Activated gamma-delta T cell treated with anti-CD3 and anti-CD28 coated beads, Interleukin-2, amount 50 U/mL, for 16 hours (primary cell): ENCODE measurements at places on chromosomes 12 and 14.

GRCh38 chr14:91929700-91930099 lies 17.8 kb downstream of the FBLN5 start:
- no peak for DNase-seq

- DNase-seq: no peak
These were observed 92.6 kb downstream of the RFLNA start for GRCh38 chr12:124387528-124387911.

DNA sequence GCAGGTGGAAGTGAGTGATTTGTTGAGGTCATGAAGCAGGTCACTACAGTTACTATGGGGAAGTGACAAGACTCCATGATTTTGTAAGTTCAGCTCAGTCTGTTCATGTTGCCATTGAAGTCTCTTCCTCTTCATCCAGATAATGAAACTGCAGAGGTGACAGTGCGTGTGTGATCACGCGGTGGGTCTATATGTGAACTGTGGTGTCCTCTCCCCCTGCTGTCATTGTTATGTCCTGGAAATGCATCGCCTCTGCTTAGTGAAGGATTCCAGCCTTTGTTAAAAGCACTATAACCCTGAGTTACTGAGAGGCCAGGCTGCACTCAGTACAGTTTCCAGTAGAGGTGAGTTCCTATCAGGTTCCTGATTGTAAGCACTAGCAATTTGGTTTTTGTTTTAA lies 216.2 kb upstream of the RMST start:
- DNase-seq: no peak

GRCh38 chr14:26190646-26191045 lies 407.2 kb downstream of the NOVA1 start:
- no peak for DNase-seq

DNA sequence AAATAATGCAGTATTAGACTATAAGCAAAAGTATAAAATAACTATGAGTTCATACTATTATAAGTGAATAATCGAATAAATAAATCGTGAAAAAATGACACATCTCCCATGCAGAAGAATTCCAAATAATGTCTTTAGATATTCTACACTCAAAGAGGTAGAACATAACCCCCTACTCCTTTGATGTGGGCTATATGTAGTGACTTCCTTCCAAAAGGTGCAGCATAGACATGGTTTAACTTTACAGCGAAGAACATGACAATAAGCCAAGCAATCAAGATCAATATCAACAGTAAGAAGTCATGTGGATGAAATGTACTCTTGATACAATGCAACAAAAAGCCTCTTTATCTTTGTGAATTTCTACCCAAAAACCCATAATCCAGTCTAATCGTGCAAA lies 46.0 kb upstream of the HIF1A start:
- no peak for DNase-seq

GRCh38 chr14:35250319-35250718 lies 41.9 kb upstream of the PSMA6 start:
- DNase-seq: no peak

DNA sequence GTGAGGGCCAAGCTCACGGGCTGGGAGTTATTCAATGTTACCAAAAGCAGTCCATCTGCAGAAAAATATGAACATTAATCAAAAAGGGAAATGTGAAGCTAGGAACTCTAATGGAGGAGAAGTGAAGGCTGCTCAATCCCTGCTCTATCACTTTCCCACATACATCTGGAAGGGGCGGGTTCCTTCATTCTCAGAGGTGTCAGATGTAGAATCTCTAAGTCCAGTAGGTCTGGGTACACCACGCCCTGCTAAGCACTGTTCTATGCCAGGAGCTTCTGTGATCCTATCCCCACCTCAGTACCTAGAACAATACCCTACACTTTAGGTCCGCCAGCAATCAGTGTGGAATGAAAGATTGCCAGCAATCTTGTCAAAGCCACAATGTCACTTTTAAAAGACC lies 37.0 kb upstream of the ANO2 start:
- no peak for DNase-seq

DNA sequence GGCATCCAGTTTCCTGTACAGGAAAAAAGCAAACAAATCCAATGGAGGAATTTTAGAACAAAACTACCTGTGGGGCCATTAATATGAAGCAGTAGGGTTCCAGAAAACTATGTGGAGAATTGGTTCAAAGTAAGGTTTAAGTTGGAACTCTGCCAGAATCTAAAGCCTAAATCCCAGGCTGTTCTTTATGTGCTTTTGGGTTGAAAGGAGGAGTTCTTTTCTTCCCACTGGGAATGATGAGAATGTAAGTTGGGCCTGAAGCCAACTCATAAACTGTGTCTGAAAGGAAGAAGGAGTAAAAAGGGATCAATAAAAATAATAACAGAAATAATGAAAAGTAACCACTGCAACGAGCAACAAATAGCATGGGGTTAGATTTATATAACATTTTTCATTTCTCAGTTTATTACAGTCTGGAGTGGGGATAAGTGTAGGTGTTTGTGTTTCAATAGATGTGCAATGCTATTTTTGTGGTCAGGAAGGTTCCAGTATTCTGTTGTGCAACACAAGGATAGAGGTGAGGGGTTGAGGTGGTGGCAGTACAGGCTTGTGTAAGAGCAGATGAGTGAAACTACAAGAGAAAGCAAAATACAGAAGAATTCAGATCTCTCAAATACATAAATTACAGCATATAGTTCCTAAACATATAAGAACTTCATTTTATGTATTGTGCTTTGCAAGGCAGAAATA lies 373.6 kb downstream of the EMP1 start:
- DNase-seq: no peak

DNA sequence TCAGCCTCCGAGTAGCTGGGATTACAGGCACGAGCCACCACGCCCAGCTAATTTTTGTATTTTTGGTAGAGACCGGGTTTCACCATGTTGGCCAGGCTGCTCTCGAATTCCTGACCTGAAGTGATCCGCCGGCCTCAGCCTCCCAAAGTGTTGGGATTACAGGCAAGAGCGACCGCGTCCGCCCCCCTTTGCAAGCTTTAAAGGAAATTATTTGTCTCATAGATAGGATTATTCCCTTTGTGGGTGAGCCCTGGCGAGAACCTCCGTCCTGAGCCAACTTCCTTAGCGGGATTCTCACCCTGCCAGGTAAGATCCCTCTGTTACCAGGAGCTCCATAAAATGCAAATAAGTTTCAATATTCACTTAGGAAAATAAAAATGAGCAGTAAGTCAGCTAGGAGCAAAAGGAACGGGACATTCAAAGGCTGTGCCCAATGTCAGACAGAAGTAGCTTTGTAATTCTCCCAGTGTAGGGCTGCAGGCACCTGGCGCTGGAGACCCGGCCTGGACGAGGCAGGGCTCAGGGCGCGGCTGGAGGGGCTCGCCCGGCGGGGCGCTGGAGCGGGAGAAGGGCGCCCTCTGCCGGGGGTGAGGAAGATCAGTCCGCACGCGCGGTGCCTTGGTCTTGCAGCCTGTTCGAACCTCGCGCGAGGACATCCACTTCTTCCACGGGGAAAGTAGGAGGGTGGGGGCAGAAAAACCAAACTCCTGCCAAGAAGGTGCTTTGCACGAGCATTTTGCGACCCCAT lies 47.2 kb upstream of the PLXNC1 start:
- DNase-seq: peak; percentile 67

DNA sequence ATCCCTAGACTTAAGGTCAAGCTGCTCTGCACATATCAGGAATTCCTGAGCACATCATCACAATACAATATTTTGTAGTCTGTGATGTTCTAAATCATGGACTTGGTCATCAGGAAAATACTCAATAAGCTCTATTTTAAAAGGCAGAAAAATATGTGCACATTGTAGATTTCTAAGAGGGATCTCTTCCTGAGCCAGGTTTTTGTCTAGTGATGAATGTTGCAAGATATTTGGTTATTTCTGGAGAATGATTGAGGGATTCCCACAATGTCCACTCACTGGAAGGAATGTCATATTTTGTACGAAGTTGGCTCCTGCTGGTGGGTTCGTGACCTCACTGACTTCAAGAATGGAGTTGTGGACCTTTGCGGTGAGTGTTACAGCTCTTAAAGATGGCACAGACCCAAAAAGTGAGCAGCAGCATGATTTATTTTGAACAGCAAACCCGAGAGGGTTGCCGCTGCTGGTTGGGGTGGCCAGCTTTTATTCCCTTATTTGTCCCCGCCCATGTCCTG lies 300.9 kb upstream of the DCN start:
- no peak for DNase-seq

- no peak for DNase-seq
These were observed 52.2 kb downstream of the PDE3A start for GRCh38 chr12:20420557-20420956.

GRCh38 chr14:24051176-24051788 lies 527 bp upstream of the CARMIL3 start:
- DNase-seq: no peak

GRCh38 chr12:64745980-64746379 lies 13.2 kb downstream of the GNS start:
- no peak for DNase-seq

DNA sequence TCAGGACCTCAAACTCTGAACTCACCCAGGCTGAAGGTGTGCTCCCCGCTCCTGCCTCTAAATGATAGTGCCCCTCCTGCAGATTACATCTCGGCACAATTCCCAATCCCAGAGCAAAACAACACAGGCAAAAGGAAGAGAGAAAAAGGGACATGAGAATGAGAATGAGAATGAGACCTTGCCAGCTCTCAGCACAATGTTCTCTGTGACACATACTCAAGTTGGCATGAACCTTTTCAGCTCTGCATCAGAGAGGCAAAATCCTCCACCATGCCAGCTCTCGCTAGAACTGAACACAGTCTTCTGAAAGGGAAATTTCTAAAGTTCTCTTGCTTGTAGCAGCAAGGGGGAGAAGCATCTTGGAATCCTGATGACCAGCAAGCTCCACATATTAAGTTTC lies 84.6 kb downstream of the KSR2 start:
- DNase-seq: no peak

GRCh38 chr14:31243860-31244259 lies 36.3 kb upstream of the HECTD1 start:
- no peak for DNase-seq

DNA sequence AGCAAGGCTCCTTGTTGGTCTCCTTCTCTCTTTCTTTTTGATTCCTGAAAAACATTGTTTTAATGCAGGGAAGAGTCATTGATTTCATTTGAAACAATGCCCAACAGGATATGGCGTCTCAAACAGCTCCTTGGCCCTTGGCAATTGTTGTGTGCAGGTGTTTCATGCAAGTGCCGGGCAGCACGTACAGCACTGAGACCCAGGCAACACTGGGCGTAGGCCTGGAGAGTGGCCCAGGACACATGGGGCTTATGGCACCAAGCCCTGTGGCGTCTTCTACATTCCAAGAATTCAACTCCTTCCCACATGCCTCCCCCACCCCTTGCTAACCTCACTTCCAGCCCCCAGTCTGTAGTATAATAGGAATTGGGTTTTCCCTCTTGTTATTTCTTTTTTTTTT lies 230.4 kb downstream of the SPTSSA start:
- DNase-seq: no peak

GRCh38 chr12:116069943-116070342 lies 207.6 kb downstream of the MED13L start:
- DNase-seq: no peak

GRCh38 chr14:54777395-54777794 lies 125.2 kb downstream of the GCH1 start:
- DNase-seq: no peak

DNA sequence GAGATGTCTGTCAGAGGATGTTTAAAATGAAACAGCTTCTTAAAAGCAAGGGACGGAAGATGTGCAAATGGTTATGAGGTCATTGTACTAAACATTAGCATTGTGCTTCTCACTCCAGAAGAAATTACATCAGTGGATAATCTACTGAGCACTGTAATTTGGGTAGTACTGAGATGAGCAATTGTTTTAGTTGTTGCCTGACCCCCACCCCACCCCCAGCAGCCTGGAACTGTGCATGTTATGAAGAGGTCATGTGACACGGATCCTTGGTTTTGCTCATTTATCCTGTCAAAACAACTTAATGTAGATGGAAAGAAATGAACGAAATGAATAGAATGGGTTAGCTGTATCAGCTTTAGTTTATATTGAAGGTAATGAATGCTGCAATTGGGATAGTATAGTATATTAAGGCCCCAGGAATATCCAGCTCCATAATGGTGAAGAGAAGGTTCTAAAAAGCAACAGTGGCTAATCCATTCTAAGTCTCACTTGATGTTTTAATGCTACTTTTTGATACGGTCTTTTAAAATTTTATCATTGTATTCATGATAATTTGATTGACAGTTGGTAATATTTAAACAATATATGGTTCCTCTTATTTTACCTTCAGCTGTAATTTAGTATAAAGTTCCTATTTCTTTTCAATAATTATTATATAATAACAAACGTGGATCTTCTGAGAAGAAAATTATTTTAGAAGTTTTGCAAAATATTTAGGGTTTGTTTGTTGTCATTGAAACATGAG lies 58.5 kb downstream of the WNK1 start:
- no peak for DNase-seq

DNA sequence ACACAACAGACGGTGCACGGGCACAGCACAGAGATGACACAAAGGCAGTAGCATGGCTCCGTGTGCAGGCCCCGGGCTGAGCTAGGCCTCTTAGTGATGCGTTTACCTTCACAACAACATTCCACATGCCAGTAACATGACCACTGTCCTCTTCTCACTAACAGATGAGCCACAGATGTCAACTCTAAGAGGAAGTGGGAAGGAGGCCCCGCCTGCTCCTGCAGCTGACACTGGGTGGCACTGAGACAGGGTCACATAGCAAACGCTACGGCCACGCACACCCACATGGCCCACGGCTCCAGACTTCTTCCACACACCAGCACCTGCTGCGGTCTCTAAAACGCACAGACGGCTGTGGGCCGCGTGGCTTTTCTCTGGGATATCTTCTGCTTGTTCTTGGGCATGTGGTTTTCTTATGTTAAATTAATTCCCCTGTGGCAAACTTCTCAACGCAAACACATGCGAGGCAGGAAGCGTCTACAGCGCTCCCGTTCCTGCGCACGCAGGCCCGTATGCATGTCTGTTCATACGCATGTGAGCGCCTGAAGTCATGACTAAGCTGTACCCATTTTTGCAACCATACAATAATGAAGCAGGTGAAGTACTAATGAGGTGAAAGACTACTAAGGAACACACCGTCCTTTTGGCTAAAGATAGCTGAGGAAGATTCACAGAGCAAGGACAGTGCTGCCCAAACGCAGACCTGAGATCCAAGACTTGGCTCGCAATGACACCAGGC lies 26.8 kb downstream of the AMN start:
- DNase-seq: no peak

- peak; percentile 38 for DNase-seq
These were observed 3.6 kb downstream of the TNS2 start for GRCh38 chr12:53053218-53054111.

- DNase-seq: no peak
These were observed 6.8 kb downstream of the SIX1 start for GRCh38 chr14:60642270-60643140.

DNA sequence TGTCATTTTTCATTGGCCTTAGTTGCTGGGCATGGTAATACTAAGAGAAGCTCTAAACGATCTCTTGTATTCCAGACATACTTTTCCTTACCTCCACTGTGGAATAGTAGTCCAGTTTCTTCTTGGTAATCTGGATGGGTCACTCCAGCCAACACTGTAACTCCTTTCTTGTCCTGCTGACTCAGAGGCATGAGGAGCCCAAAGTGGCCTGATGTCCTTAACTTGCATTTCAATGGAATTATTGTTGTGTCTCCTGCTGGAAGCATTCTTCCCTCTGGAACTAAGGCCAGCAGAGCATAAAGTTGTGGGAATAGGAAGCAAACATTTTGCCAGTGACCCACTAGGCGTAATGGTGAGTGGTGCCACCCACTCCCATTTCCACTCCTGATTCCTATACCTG lies 33.1 kb downstream of the DAAM1 start:
- DNase-seq: no peak
